ENCODE measurements at places on chromosomes 6 and 20.

DNA sequence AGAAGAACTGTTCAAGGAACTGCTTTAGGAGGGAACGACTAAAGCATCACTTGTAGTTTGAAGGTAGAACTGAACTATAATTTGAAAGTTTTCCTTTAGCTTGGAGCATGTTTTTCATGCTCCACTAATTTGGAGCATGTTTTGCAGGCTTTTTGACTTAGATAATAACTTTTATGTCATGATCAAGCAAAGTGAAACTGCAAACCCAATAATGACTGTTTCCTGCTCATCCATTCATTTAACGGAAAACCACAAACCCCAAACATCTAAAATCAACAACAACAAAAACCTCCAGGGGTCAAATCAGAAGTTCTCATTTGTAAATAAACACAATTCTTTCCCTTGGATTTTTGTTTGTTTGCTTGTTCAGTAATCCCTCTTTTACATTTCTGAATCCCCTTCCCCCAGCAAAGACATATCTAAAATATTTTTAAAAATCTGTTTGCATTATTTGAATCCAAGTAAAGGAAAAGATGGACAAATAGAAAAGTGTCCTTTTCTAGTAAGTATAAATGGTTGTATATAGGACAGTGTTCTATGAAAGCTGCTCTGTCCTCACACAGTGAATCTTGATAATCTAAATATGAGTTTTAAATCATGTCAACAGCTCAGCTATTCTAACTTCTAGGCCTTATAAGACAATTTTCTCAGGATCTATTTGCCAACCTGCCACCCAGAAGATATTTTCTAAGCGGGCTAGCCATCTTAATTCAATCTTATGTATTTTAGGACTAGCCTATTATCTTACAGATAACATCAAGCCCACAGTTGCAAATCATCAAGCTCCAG, 2.6 kb downstream of the SIM1 start:
- DNase-seq: no peak

DNA sequence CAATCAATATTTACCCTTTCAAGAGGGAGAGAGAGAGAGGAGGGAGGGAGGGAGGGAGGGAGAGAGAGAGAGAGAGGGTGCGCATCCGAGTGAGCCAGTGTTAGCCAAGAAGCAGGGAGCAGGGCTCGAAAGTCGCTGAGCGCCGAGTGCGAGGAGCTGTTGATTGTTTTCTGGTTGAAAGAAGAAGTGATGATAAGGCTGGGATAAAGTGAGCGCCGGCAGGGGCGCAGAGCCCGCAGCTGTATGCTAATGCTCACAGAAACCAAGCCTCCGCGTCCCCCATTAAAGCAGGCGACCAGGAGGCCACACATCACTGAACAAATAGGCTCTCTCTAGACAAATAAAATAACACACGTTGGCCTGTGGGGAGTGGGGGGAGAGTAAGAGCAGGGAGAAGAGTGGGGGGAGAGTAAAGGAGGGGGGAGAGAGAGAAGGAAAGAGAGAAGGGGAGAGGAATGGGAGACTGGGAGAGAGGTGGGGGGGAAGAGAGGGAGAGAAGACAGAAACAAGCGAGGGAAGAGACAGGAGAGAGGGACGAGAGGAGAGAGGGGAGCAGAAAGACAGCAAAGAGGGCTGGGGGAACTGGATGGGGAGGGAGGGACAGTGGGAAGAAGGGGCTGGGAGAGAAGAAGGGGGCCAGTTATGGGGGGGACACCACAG, 5.0 kb upstream of the INSM1 start:
- DNase-seq: peak; percentile 86

GRCh38 chr6:39102821-39103136, 12.2 kb downstream of the SAYSD1 start:
- DNase-seq: no peak

DNA sequence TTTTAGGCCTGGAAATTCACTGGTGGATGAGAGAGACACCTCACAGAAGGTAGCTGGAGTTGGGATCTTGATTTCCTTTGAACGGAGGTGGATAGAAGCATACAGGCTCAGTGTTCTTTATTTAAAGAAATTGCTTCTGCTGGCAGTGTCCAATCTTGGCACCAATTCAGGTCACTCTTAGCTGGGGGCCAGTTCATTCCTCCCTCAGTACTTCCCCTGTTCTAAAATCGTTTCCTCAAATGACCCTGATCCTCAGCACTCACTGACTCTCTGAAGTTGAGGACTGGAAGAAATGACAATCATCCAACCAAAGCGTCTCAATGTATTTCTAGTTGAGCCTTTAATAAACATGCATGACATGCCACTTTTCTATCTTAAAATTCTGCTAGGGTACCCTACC, 472.5 kb upstream of the BTBD3 start:
- no peak for DNase-seq

- DNase-seq: no peak
Measured at GRCh38 chr20:32325706-32326503, 32.2 kb upstream of the ASXL1 start.

GRCh38 chr20:34246126-34246626, 5.0 kb downstream of the ASIP start:
- DNase-seq: no peak

GRCh38 chr20:7714549-7714948, 225.7 kb downstream of the HAO1 start:
- no peak for DNase-seq

GRCh38 chr20:63328718-63329275, 32.4 kb downstream of the CHRNA4 start:
- DNase-seq: no peak

- no peak for DNase-seq
Measured at GRCh38 chr6:148329596-148330381, 12.8 kb upstream of the SASH1 start.

GRCh38 chr20:62755817-62756724, 40.2 kb upstream of the MRGBP start:
- peak; percentile 54 for DNase-seq

- no peak for DNase-seq
Measured at GRCh38 chr6:64732888-64733287, 974.1 kb downstream of the EYS start.

DNA sequence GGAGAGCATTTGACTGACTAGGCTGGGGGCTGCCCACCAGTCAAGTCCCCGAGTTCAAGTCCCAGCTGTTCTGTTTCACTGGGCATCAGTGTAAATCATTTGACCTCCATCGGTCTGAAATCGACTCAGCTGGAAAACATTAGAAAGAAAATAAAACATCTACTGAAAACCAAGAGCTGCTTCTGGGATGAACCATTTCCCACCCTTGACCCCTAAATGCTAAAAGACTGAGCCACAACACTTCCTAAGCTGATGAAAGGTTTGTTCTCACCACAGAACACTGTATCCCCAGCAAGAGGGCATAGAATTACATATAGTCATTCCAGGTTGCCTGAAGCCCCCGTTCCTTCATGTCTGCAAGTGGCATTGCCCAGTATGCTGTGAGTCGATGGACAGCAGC, 237.0 kb upstream of the TAB2 start:
- no peak for DNase-seq

GRCh38 chr20:57435105-57435497, 43.9 kb downstream of the RBM38 start:
- DNase-seq: no peak

GRCh38 chr6:34806738-34807453, 15.0 kb downstream of the BLTP3A start:
- no peak for DNase-seq

DNA sequence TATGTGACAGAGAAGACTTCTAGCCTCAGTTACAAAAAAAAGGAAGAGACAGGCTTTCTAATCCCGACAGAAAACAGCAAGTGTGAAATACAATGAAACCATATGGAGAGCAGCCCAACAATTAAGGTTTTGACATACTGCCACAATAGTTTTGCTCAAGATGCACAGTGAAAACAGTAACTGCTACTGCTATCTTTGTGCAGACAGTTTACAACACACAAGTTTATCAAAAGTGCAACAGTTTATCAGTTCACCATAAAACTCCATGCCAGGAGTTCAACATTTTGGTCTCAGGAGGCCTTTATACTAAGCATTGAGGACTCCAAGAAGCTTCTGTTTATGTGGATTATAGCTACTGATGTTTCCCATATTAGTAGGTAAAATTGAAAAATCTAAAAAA, 37.6 kb downstream of the GOPC start:
- no peak for DNase-seq

GRCh38 chr20:32707691-32708581, 34.2 kb upstream of the C20orf203 start:
- DNase-seq: no peak

GRCh38 chr20:49510562-49511122, 28.2 kb upstream of the KCNB1 start:
- DNase-seq: no peak

DNA sequence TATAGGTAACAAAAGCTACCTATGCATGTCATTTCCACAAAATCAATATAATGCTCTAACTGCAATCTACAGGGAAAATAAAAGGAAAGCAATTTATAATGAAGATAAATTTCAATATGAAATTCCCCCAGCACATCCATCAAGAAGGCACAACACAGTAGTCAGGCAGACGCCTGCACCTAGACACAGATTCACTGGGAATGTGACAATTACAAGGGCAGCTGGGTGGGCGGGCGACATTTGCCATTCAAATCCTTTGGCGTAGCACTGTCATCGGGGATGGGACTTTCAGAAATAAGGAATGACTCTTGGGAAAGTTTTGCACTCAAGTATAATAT, 60.4 kb downstream of the SULF2 start:
- DNase-seq: no peak

DNA sequence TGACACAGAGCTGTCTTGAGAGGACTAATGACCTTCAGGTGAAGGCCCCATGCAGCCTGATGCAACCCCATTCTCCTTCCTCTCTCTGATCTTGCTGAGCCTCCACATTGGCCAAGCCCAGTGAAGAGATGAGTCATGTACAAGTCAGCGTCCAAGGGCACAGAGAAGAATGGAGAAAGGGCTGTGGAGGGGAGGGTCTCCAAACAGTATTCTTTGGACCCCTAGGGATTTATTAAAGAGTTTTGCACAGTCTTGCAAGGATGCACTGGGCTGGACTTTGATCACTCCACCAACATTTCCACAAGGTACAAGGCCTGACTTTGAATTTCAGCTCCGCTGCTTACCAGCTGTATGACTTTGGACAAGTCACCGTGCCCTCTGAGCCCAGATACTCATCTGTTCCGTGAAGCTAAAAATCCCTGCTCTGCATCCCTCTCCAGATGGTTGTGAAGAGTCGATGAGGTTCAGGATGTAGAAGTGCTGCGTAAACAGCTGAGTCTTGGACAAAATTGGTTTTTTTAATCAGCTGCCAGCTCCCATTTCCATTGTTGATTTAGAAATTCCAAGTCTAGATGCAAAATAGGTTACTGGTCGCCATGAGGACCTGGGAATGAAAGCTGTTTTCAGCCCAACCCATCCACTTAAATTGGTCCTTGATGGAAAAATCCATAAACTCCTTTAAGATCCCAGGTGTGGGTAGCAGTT, 14.1 kb upstream of the KCNG1 start:
- DNase-seq: no peak

DNA sequence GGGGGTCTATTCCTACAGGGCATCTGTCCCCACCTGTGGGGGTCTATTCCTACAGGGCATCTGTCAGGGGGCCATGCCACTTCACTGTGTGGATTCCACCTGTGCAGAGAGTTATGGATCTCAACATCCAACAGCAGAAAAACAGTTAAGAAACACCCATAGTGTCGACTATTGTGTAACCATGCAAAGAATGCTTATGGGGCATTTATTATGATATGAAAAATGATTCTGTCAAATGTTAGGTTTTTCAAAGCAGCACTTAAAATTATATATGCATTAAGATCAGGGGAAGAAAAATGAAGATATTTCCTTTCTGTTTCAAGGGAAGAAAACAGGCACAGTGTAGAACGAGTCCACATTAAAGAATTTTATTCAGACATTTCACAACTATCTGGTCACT, 2.9 kb downstream of the GPR31 start:
- no peak for DNase-seq

DNA sequence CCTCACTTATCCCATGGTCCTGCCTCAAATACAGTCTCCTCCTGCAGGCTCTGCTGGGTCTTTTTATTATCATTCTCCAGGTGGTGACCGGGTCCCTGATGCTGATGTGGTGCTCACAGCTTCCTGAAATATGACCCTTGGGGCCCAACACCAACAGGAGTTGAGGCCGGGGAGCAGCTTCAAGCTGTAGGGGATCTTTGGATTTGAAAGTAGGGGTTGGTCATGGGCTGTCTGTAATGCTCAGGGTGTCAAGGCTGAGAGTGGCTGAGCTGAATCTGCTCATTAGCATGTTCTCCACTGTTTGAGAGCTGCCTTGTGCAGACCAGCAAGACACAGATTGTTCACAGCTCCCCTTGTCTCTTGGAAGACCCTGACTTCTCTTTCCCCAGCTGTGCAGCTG, 35.5 kb downstream of the HLA-F start:
- no peak for DNase-seq

DNA sequence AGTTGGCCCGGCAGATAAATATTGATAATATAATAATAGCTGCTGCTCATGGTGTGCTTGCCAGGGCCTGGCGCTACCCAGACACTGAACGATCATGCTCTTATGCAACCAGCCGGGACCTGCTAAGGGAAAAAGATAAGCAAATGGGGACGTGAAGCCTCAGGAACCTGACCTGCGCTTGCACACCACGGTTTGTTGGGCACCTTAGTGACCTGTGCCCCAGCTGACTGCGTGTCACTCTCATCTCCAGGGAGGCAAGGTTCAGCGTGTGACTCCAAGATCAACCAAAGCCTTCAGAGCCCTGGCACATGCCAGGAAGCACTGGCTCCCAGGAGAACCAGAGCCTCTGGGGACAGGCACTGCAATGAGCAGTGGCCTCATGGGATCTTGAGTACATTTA, 111.1 kb downstream of the AGPAT4 start:
- no peak for DNase-seq

DNA sequence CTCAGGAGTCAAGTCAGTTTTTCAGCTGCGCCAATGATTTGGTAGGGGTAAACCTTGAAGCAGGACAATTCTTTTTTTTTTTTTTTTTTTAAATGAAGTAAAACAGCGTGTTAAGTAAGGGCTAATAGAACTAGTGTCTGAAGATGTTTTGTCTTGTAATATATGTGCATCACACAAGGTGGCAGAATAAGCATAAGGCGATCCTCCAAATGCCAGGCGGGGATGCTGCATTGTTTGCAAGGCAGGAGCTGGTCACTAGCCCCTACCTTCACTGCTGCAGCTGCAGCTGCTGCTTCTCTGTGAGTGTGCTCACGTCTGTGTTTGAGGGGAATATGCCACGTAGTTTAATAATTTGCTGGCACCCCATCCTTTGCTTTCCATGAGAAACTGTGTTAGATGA, 272.7 kb upstream of the MAP3K7 start:
- peak; percentile 6 for DNase-seq

DNA sequence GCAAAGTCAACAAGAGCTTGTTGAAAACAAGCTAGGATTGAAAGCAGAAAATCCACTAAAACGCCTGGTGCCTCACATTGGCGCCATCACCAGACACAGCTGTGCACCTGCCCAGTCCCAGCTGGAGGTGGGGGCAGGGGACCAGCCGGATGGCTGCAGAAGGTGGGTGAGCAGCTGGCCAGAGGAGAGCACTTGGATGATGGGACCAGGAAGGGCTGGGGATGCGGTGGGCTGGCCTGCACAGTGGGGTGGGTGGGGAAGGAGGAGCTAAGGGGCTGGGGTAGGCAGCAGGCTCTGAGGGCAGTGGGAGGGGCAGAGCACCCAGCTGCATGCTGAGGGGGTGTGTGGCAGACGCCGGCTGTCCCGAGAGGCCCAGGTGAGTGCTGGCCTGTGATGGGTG, 7.1 kb downstream of the CABLES2 start:
- DNase-seq: no peak

GRCh38 chr20:40293740-40294139, 395.3 kb downstream of the MAFB start:
- DNase-seq: no peak

Measured in NCI-H2171 (cell line).